ENCODE measurements at places on chromosomes 6 and 20.

GRCh38 chr6:20227350-20227749, 15.1 kb upstream of the MBOAT1 start:
- no peak for DNase-seq

- no peak for DNase-seq
Measured at GRCh38 chr6:35942355-35942754, 21.5 kb upstream of the SRPK1 start.

- DNase-seq: no peak
Measured at GRCh38 chr6:6900569-6901204, 207.1 kb upstream of the RREB1 start.

DNA sequence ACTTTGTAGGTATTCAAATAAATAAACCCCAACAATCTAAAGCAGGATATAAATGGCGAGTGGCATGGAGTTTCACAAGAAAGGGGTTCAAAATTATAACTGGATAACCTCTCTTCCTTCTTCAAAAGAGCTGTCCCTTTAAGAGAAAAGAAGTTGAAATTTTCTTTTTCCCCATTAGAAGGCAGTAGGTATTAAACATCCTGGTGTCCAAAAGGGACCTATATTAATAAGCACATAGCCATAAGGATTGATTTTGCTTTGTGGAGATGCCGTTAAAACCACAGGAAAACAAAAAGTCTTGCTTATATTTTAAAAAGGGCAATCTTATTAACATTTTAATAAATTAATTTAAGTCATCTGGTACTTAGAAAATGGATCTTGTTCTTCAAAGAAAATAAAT, 76.5 kb downstream of the LYRM4 start:
- DNase-seq: no peak

Measured in amniotic epithelial cell (primary cell).